Hindlimb muscle (tissue), 1 donor: ENCODE measurements at places on chromosomes 13 and 19. TPM values are rescaled to one million over a fixed set of nuclear protein-coding genes. Genes with fewer than 3 reads are reported as not detected.

ANKRD24 gene
- 1.6 TPM for polyA plus RNA-seq

SIAH3 gene
- polyA plus RNA-seq: 0.15 TPM

MAST1 gene
- 0.27 TPM for polyA plus RNA-seq

LILRB5 gene
- 7.1 TPM for polyA plus RNA-seq

POLR1G gene
- 8.5 TPM for polyA plus RNA-seq

ZIK1 gene
- polyA plus RNA-seq: 4.6 TPM

LILRA1 gene
- 0.56 TPM for polyA plus RNA-seq

ZNF420 gene
- 13.5 TPM for polyA plus RNA-seq

CEACAM8 gene
- 0.09 TPM for polyA plus RNA-seq

HPN gene
- 0.36 TPM for polyA plus RNA-seq

IL12RB1 gene
- 0.75 TPM for polyA plus RNA-seq

GRCh38 chr13:78659732-78660494 lies 958 bp upstream of the OBI1 start:
- peak; percentile 19 for DNase-seq

- DNase-seq: no peak
Observed at GRCh38 chr13:111657013-111657412, 336.6 kb downstream of the TEX29 start.

DNA sequence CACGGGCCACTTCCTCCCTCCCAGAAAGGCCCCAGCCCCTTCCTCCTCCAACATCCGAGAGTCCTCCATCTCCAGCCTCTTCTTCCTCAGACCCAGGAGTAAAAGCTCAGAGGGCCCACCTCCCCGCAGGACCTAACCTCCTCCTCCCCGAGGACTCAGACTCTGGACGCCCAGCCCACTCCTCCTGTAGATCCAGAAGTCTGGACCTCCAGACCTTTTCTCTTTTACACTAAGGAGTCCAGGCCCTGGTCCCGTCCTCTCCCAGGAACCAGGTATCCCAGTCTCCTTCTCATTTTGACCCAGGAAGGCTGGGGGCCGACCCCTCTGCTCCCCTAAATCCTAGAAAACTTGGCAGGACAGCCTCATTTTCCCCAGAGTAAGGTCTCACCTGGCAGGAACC lies 1.9 kb upstream of the KLK8 start:
- DNase-seq: no peak

GRCh38 chr13:76129305-76130000 lies 493.3 kb downstream of the LMO7 start:
- DNase-seq: peak; percentile 59

DNA sequence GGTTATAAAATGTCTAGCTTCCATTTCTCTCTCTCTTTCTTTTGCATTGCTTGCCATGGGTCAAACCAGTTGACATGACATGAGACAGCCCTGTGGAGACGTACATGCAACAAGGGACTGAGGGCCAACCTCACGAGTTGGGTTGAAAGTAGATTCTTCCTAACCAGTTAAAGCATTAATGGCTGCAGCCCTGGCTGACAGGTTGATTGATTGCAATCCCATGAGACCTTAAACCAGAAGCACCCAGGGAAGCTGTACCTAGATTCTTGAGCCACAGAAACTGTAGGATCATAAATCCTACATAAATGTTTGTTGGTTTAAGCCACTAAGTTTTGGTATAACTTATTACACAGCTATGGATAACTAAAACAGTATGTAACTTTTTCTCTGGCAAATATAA lies 373.8 kb downstream of the DACH1 start:
- no peak for DNase-seq

- no peak for DNase-seq
Observed at GRCh38 chr19:43548706-43549105, 15.7 kb downstream of the ZNF575 start.

- no peak for DNase-seq
Observed at GRCh38 chr13:91729859-91730258, 331.4 kb downstream of the GPC5 start.

DNA sequence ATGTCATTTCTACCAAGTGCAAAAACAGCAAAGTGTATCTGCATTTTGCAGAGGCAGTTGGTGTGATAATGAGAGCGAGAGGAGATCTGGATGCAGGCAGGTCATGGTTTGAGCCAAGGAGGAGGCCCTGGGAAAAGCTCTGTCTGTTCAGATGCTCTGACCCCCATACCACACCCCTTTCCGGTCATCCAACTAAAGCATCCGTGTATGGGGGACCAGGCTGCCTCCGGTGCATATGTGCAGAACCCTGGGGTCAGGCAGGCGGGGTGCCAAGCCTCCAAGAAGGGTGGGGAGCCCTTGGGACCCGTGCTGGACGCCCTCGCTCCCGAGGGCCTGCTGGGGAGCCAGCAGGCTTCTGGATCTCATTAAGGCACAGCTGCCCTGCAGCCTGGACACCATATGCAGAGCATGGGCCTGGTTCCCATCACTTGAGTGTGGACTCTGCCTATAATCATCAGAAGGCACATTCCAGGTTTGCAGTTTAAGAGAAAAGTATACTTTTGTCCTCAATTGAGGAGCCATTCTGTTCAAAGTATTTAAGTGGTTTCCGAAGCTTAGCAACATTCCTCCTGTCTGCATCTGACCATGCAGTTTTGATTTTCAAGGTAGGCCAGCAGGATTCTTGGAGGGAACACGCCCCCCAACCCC lies 56.1 kb downstream of the ALOX5AP start:
- DNase-seq: peak; percentile 74

DNA sequence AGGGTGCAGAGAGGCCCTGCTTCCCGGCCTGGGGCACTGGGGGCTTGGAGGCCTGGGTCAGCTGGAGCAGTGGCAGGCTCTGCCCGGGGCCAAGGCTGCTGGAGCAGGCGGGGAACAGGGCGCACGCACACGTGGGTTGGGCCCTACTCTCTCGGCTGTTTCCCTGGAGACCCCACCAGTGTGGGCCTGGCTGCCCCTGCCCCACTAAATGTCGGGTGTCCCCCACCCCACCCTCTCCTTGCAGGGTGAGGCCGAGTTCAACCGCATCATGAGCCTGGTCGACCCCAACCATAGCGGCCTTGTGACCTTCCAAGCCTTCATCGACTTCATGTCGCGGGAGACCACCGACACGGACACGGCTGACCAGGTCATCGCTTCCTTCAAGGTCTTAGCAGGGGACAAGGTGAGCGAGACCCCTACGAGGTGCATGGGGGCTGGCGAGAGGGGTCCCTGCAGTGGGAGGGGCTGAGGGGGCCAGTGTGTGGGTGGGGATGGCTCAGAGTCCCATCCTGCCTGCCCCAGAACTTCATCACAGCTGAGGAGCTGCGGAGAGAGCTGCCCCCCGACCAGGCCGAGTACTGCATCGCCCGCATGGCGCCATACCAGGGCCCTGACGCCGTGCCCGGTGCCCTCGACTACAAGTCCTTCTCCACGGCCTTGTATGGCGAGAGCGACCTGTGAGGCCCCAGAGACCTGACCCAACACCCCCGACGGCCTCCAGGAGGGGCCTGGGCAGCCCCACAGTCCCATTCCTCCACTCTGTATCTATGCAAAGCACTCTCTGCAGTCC lies 15.3 kb downstream of the CAPN12 start:
- no peak for DNase-seq

DNA sequence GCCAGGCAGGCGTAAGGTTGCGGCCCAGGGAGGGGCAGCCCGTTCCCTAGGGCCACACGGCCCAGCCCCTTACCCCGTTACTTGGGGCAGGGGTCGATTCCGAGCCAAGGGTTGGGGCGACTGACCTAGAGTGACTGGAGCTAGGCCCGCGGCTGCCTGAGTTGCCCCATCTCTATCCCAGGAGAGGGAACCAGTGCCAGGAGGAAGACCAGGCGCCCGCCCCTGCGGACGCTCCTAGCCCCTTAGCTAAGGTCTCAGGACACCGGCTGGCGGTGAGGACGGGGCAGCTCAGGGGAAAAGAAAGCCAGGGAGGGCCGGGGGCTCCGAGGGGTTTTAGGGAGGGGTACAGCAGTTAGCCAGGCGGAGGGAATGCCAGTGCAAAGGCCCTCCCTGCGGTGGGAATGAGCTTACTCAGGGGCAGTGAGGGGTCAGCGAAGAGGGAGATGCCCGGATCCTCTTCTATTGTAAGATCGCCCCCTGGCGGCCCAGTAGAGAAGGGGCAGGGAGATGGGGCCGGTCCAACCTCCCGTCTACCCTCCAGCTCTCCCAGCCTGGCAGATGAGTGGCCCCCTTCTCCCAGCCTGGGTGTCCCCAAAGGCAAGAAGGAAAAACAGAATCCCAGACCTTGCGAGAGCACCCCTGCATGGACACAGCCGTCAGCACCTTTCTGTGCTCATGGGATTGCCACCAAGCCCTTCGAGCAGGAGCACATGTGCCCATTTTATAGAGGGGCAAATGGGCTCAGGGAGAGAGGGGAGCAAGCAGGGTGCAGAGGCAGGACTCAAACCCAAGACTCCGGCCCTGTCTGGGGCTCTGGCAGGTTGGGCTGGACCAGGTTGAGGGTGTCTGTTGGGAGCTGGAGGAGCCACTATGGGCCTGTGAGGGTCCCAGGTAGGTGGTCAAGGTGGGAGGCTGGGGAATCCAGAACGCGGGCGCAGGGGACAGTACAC lies 16.3 kb downstream of the CILP2 start:
- no peak for DNase-seq
